ENCODE measurements at places on chromosomes 16 and 17.

DNA sequence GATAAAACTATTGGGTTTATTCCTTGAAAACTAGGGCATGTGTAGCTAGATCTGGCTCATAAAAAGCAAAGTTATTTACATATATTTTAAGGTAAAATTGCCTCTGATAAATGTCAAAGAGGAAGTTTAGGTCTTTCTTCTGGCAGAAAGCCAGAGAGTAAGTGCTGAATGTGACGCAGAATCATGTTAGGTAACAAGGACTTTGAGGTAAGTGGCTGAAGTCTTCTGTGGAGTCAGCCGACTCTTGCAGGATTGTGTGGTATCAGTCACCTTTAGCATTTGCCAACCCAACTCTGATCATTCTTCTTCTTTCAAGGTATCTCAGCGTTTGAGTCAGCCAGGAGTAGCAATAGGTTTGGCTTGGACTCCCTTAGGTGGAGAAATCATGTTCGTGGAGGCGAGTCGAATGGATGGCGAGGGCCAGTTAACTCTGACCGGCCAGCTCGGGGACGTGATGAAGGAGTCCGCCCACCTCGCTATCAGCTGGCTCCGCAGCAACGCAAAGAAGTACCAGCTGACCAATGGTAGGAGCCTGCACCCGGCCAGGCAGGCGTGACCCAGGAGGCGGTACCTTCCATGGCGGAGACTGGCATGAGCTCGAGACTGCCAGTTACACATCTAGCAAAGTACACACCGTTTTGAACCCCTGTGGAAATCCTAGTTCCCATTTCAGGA lies 37.9 kb downstream of the SIAH1 start:
- no peak for DNase-seq

DNA sequence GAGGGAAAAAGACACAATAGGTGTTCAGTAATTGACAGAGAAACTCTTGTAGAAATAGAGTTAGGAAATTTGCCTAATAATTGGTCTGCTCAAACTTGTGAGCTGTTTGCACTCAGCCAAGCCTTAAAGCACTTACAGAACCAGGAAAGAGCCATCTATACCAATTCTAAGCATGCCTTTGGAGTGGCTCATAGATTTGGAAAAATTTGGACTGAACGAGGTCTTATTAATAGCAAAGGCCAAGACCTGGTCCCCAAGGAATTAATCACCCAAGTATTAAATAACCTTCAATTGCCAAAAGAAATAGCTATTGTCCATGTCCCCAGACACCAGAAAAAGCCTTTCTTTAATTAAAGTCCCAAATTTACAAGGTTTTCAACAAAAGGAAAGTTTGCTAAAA lies 90.3 kb downstream of the EMP2 start:
- no peak for DNase-seq

DNA sequence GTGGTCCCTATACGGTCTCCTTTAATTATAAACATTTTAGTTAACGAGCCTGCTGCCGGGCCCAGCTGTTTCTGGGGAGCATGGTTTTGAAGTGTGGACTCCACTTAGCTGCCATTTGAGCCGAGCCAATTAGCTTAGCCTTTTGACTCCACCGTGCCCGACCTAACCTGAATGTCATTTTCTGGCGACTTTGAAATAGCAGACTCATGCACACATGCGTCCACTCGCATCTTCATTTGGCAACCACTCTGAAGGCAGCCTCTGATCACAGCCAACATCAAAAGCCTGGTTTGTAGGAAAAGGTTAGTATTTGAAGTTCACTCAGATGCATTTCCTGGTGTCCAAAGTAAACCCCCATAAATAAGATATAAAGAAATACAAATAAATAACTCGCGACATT lies 16.8 kb downstream of the AXIN2 start:
- DNase-seq, result no peak

- no peak for DNase-seq
Measured at GRCh38 chr17:81052199-81052997, 17.4 kb downstream of the BAIAP2 start.

DNA sequence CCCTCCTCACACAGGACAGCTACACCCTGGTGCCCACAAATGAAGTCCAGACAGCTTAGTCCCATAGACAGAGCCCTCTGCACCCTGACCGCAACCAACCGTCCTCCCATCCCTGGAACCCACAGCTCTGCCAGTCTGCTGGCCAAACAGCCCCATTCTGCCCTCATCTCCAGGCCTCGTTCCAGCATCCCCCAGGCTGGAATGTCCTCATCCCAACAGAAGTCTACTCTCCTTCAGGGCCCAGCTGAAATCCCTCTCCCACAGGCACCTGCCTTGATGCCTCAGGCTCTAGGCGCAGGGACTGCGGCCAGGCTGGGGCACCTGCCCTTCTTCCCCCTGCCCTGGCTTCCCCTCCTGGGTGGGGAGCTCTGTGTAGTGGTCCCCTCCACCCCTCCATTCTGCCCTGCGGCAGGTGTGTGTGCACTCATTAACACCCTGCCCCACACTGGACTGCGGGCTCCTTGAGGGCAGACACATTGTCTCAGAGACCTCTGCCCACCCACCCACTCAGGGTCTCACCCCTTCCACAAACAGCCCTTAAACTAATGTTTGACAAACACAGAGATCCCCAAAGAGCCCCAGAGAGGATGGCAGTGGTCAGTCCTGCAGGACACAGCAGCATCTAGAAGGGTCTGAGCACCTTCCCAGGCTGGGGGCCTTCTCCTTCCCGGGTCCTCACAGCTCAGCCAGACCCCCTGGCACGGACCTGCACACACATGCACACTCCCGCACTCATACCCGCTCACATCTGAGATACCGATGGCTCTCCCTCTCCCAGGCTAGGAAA lies 820 bp downstream of the GRIN2C start:
- no peak for DNase-seq

DNA sequence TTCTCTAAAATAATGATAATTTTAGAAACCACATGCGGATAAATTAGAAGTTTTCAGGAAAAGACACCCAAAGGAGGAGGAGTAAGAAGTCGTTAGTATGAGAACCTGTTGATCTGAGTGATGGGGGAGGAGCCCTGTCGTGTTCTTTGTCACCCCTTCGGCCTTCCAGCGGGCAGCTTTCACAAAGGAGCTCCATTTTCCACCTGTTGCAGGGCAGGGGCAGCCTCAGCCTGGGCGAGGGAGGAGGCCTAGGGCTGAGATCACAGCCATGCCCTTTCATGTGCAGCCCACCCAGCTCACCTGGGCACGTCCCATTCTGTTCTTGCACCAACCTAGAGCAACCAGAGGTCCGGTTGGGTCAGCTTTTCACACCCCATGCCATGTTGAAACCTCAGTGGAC lies 5.3 kb downstream of the DUSP14 start:
- DNase-seq, result no peak

- no peak for DNase-seq
Measured at GRCh38 chr16:85258629-85259028, 146.4 kb upstream of the CIBAR2 start.

DNA sequence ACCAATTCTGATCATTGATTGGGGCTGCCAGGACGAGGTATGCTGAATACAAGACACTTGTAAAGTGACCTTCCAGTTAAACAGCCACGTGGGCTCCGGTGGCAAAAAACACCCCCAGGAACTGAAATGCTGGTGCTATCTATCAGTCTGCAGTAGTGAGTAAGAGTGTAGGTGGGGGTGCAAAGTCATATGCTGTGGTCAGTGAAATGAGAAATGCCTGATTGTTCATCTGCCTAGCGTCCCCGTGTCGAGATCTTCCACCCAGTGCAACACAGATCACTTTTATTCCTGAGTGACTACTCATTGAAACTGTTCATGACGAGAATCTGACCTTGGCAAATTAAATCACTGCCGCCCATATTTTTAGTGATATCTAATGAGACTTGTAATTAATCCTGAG lies 806.5 kb upstream of the GOT2 start:
- no peak for DNase-seq

- no peak for DNase-seq
Measured at GRCh38 chr16:70604407-70605282, 41.7 kb upstream of the IL34 start.

DNA sequence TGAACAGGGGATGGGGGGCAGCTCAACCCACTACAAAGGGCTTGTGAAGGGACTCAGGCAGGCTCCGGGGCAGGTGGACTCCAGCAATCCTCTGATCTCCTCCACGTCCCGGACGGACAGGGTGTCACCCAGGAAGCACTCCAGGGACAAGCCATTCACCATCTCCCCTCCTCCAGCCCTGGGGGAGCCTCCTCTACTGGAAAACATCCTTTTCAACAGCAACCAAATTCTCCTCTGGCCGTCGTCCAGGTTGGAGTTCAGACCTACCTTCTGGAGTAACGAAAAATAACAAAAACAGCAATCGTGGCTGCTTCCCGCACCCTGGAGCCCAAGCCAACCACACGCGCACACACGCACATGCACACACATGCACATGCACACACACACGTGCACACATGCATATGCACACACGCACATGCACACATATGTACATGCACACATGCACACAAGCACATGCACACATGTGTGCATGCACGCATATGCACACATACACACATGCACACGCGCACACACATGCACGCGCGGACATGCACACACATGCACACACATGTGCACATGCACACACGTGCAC lies 8.9 kb upstream of the RBFOX3 start:
- no peak for DNase-seq

GRCh38 chr16:75566758-75567255 lies 628 bp downstream of the GABARAPL2 start:
- no peak for DNase-seq

DNA sequence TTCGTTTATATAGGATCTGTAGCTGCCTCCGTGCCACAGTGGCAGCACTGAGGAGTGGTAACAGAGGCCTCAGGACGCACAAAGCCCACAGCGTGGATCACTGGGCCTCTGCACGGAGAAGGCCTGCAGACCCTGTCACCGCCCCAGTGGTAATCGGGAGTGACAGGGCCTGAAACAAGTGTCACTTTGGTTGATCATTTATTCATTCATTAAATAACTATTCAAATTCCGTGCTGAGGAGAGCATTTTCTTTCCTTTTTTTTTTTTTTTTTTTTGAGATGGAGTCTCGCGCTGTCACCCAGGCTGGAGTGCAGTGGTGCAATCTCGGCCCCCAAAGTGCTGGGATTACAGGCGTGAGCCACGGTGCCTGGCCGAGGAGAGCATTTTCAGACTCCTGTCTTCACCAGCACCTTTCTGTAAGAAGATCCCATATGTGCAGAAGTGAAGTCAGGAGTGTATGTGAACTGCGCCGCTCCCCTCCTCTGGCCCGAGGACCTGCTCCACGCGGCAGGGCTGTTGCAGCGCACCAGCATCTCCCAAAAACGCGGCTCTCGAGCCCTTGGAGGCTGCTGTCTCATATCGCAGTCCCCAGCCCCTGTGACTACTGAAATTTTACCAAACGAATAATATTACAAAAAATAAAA lies 44.9 kb upstream of the TRAP1 start:
- no peak for DNase-seq

DNA sequence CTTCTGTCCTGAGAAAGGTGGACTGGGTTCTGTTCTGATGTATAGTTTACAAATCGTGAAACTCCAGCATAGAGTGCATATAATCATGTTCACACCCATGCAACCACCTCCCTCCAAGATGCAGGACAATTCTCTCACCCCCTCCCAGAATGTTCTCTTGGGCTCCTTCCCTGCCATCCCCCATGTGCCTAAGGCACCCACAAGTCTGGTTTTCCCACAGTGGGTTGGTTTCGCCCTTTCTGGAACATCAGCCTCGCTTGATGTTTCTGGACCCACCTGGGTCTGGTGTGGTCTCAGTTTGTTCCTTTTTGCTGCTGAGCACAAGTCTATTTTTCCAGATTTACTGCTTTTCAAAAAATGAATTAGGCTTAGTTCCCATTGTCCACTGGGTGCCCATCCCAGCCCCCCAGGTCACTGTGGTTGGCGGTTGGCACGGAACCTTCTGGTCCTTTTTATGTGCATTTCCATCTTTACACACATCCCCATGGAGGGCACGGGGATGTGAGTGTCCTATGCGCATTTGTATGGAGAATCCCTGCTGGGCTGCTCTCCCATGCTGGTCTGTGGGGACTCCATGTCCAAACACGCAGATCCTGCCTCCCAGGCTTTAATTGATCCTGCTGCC lies 19.0 kb downstream of the MAP2K3 start:
- no peak for DNase-seq

- DNase-seq, result no peak
Measured at GRCh38 chr16:4917117-4917516, 19.8 kb downstream of the PPL start.

GRCh38 chr17:47700471-47701449 lies 6.8 kb downstream of the TBKBP1 start:
- no peak for DNase-seq

DNA sequence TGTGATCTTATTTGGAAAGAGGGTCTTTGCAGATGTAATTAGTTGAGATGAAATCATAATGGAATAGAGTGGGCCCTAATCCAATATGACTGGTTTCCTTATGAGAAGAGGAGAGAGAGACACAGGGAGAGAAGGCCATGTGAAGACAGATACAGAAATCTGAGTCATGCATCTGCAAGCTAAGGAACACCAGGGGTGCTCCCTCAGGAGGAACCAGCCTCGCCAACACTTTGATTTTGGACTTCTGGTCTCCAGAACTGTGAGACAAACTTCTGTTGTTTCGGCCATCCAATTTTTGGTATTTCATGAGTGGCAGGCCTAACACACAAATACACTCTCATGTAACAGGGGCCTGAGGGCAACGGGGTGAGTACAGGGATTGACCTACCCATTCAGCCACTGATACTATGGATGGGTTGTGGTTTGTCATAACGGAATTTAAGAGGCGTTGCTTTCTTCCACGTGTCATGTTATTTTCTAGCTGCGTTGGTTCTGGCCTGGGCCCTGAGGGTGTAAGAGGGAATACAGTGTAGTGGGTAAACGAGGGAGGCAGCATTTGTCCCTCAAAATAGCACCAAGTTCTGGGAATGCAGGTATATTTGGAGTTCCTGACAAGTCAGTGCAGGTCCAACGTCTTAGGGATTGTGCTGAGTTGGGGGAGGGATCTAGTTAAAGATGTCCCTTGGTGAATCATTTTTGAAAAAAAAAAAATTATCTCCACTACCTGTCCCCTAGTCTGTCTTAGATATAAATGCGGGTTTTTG lies 17.7 kb downstream of the PLCG2 start:
- no peak for DNase-seq

DNA sequence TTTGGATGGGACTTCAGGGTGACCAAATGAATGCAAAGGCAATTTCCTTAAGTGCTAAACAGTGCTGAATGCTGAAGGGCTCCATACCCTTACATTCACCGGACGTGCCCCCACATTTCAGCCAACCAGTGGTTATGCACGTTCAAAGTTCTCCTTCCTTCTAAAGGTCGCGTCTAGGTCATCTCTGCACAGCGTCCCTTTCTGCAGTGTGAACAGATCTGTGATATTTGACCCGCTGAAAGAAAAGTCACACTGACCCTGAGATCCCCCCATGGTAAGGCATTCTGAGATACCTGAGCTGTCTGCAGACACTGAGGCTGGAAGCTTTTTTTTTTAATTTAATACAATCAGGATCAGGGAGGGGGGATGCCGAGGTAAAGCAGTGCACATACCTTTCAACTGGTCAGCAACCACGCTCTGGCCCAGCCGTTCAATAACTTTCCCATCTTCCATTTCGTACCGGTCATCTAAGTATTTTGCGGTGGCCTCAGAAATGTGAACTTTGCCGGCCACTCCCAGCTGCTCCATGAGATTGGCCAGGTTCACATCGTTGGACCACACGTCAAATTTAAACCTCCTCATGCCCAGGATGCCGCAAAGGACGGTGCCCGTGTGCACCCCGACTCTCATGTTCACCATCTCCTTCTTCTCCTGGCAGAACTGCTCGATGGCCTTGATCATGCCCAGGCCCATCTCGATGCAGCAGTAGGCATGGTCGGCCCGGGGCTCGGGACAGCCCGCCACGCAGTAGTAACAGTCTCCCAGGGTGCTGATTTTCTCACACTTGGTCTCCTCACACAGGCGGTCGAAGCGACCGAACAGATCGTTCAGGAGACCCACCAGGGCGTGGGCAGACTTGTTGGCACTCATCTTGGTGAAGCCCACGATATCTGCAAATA lies 2.6 kb downstream of the ADCY9 start:
- DNase-seq, result no peak

Data from epithelial cell of proximal tubule (primary cell).